ENCODE measurements at places on chromosomes 3 and 15. TPM values are rescaled to one million over a fixed set of nuclear protein-coding genes. Genes with fewer than 3 reads are reported as not detected.

The CCK gene
- total RNA-seq = not detected

The ZNF502 gene
- 2.1 TPM for total RNA-seq

DNA sequence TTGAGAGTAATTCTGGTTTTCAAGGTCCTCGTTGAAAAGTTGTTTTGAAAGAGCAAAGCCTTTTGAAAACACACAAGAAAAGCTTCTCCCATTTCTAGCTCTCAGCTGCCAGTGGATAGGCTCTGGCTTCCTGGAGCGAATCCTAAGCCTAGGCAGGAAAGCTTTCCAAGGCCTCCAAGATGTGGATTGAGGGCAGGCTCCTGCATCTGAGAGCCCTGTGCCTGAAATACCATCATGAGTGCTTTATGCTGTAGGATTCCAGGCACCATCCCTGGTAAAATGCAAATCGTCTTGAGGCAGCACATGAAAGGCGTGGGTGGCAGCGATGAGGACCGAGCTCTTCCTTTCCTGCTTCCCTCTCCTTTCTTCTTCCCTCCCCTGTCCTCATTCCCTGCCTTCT is 60.7 kb upstream of the CORO2B start:
- no peaks in the 10 kb centered on the region for H3K27me3 ChIP-seq
- no peak overlapping the region for H3K4me3 ChIP-seq
- DNase-seq = no peak

- H3K27ac ChIP-seq = no peak overlapping the region
- H3K4me3 ChIP-seq = no peak overlapping the region
- no peaks in the 10 kb centered on the region for H3K4me1 ChIP-seq
- DNase-seq = no peak
Measured at GRCh38 chr15:42384597-42384996, 25.3 kb downstream of the CAPN3 start.

GRCh38 chr3:146375219-146375618 is 94.1 kb downstream of the PLSCR2 start:
- no peak for DNase-seq
- H3K36me3 ChIP-seq = no peaks in the 10 kb centered on the region
- H3K27me3 ChIP-seq = no peaks in the 10 kb centered on the region
- no peaks in the 10 kb centered on the region for H3K4me1 ChIP-seq
- H3K4me3 ChIP-seq = no peak overlapping the region
